Right renal pelvis (tissue), 4 donors: ENCODE measurements at places on chromosomes 4 and X.

- no peak for DNase-seq
Measured at GRCh38 chrX:108468486-108468885, 28.8 kb downstream of the COL4A5 start.

- DNase-seq, result no peak
Measured at GRCh38 chr4:6055436-6055835, 37.2 kb upstream of the C4orf50 start.

- DNase-seq, result no peak
Measured at GRCh38 chrX:7068939-7069367, 78.6 kb upstream of the STS start.

GRCh38 chr4:164803702-164804101 is 49.8 kb downstream of the SMIM31 start:
- DNase-seq, result no peak
